ENCODE measurements at places on chromosomes 7 and 10.

DNA sequence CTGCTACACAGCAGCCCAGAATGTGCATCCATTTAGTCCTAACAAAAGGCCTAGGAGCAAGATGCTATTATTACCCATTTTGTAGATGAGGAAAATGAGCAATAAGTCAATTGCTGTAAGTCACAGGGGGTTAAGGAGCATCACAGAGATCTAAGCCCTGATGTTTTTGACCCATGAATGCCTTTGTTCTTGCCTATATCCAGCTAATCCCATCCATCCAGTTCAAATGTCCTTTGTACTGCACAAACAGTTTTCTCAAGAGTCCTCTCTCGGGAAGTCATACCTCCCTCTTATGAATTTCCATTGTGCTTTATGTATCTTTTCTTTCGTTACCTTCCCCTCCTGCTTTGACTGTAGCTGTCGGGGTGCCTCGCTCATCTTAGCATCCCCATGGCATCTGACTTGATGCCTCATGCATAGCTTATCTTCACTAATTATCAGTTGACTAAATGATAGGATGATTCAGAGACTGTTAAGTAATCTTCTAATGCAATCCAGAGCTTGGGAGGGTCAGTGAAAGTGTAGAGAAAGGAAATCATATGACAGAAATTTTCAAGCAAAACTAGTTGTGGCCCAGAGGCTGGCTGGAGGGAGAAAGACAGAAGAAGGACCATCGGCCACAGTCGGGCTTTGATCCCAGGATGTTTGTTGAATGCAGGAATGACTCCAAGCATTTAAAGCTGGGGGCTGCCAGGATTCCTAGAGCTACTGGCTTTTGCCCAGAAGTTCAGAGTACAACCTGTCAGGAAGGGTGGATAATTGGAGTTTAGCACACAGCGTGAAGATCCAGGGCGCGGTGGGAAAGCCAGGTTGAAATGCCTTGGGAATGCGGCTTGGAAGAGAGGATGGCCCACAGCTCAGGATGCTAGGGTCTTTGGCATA lies 23.5 kb downstream of the BLVRA start:
- no peak for DNase-seq

DNA sequence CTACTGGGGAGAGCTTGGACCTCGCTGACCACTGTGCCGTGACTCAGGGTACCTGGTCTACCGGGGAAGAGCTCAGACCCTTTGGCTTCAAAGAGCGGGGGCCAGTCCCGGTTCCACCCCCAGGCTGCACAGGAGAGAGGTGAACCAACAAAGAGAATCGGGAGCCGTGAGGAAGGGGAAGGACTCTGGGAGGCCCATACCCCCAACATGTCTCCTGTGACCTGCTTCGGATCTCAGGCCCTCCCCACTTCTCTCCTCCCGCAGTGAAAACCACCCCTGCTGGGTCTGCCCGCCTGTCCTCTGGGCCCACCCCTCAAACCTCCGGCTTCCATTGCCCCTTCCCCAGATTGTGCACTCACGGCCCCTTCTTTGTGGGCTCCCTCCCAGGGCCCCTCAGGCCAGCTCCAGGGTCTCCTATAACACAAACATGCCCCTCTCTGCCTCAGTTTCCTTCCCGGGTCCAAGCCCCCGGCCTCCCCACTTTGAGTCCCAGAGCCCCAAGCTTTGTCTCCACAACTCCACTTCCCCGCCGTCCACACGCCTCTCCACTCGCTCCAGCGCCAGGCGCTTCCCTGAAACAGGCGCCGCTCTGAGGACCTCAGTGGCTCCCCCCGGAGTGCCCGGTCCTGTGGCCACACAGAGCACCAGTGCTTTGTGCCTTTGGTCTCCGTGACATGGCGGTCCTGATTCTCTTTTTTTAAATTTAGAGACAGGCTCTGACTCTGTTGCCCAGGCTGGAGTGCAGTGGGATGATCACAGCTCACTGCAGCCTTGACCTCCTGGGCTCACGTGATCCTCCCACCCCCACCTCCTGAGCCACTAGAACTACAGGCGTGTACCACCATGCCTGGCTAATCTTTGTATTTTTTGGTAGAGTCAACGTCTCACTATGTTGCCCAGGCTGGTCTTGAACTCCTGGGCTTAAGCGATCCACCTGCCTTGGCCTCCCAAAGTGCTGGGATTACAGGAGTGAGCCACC lies 7.5 kb upstream of the INTS1 start:
- DNase-seq: no peak

GRCh38 chr7:4201566-4201965 lies 480.5 kb upstream of the FOXK1 start:
- DNase-seq: no peak

DNA sequence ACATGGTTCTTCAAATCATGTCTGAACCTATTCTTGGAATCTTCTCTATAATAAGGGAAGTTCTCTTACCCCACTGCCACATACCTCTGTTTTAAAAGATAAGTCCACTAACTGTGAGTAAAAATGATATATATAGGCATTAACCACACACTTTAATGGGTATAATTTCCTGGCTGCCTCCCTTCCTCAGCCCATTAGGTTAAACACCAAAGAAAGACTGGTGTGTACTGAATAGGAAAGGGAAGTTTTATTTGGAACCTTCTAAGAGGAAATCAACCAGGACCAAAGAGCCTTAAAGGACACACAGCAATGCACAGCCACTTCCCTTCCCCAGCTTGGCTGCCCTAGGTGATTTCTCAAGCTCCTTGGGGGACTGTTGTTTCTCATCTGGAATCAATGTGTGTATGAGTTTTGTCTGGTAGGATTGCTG lies 5.0 kb upstream of the WBP1L start:
- no peak for DNase-seq

DNA sequence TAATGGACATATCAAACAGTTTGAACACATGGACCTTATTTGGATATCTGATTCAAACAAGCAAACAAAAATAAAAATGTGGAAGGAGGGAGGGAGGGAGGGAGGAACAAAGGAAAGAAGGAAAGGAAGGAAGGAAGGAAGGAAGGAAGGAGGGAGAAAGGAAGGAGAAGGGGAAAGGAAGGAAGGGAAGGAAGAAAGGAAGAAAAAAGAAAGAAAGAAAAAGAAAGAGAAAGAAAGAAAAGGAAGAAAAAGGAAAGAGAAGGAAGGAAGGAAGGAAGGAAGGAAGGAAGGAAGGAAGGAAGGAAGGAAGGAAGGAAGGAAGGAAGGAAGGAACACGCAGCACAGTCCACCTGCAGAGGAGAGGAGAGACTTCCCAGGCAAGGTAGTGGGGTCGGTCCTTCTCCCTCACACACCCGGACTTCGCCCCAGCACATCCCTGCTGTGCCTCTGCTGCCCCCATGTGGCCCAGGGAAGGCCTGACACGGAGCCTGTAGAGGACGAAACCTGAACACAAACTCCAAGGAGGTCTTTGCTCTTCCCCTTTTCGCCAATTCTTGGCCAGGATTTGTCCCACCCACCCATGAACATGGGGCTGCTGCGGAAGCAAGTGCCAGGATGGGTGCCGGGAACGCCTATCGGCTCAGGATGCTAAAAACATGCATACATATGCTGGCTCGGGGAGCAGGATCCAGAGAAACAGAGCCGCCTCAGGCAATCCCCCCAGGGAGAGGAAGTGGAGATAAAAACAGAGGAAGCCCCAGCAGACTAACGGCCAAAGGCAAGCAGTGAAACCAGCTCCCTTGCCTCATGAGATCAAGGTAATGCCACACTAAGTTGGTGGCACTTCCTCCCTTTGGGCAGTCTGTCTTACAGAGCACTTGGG lies 52.3 kb upstream of the DGKI start:
- peak; percentile 74 for DNase-seq

- peak; percentile 65 for DNase-seq
Observed at GRCh38 chr10:30436191-30436611, 2.2 kb downstream of the MAP3K8 start.

DNA sequence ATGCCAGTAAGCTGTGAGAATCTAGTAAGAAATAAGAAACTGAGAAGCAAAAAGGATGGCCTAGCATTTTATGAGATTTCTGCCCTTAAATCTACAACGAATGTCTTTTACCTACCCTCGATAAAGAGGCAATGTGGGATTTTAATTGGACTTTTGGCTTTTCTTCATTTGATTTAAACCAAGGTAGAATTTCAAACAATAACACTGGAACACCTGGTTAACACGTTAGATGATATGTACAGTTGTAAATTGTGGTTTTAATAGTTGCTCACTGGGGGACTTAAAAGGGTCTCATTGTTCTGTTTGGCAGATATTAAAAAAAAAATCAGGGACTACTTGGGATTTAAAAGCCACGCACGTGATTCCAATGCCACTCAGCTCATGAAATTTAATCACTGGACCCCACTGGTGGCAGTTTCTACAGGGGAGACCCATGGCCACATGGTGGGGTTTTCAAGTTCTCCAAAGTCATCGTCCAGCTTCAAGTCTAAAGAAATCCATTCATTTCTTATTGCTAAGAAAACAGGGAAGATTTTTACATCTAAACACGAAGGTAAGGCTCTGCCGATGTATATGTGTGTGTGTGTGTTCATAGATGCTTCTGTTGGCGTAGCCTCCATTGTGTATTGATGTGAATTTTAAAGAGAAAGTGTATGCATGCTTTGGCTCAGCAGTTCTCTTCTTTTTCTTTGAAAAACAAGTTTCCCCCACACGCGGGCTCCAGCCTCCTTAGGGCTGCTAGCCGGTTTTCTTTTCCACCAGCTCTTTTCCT lies 588.6 kb upstream of the MKI67 start:
- DNase-seq: no peak

- DNase-seq: peak; percentile 22
Observed at GRCh38 chr7:151018421-151019129, 5.7 kb downstream of the ATG9B start.

- DNase-seq: no peak
Observed at GRCh38 chr7:132723506-132724081, 147.3 kb upstream of the PLXNA4 start.

DNA sequence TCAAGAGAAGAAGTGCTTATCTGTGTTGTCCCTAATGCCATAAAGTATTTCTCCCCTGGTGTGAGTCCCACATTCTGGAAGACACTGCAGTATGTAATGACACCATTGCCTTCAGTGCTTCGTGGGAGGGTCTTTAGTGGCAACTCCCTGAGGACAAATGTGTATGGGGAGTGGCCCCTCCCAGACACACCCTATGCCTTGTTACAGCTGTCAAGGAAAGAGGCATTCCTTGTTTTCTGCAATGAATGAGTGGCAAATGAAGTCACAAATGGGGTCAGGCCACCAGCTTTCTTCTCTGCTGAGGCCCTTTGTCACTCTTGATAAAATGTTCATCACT lies 183.2 kb downstream of the FGFR2 start:
- DNase-seq: no peak

Measured in astrocyte of the spinal cord (primary cell).